Renal cortical epithelial cell (primary cell): ENCODE measurements at places on chromosomes 6 and 20. TPM values are rescaled to one million over a fixed set of nuclear protein-coding genes. Genes with fewer than 3 reads are reported as not detected.

GRCh38 chr6:82521369-82521768 lies 157.8 kb downstream of the TPBG start:
- no peak for DNase-seq

- no peak for DNase-seq
These were observed 39.2 kb upstream of the NHSL1 start for GRCh38 chr6:138538390-138539031.

- no peak for DNase-seq
These were observed 231.9 kb downstream of the CLIC5 start for GRCh38 chr6:45783716-45784115.

- no peak for DNase-seq
These were observed 3.4 kb downstream of the TEAD3 start for GRCh38 chr6:35493307-35493983.

DNA sequence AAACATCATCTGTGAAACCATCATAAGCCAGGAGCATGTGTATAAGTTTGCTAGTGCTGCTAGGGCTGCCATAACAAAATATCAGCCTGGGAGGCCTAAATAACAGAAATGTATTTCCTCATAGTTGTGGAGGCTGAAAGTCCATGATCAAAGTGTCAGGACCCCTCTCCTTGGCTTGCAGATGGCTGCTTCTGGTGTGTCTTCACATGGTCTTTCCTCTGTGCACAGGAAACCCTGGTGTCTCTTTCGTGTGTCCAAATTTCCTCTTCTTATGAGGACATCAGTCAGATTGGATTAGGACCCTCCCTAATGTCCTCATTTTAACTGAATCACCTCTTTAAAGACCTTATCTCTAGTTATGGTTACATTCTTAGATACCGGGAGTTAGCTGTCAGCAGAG lies 6.2 kb upstream of the CITED2 start:
- DNase-seq: no peak

Gene FYN
- 34.7 and 39.4 TPM in 2 replicates for total RNA-seq

Gene KIAA0408
- total RNA-seq: 1.0 and 4.4 TPM in 2 replicates

Gene PROKR2
- total RNA-seq: not detected in 2 replicates

Gene C6orf132
- total RNA-seq: 6.9 and 16.3 TPM in 2 replicates

Gene BHLHE23
- not detected in 2 replicates for total RNA-seq

Gene CCR6
- total RNA-seq: not detected in 2 replicates
